Activated T-cell treated with anti-CD3 and anti-CD28 coated beads, Interleukin-2, amount 50 U/mL, for 48 hours (primary cell): ENCODE measurements at places on chromosomes 3 and 15.

- DNase-seq = no peak
Measured at GRCh38 chr15:58538225-58538727, 106.5 kb downstream of the LIPC start.

GRCh38 chr3:32296251-32297204 lies 58.0 kb downstream of the CMTM8 start:
- DNase-seq = peak; percentile 68

DNA sequence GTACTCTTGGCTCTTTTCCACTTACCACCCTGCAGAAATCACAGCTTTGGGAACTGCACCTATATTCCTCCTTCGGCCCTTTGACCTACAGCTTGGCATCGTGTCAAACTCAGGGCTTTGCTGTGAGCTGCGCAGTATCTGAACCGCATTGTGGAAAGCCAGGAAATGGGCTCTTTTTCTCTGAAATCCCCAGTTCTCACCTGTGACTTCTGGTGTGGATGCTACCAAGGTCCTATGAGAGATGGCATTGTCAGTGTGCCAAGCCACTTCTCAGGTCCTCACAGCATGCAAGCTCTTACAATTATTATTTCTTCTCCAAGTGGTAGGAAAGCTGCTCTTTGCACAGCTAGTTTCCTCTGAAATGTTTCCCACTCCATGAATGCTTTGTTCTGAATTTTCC lies 450.6 kb upstream of the TBL1XR1 start:
- no peak for DNase-seq

- no peak for DNase-seq
Measured at GRCh38 chr15:40918799-40919392, 10.2 kb upstream of the DLL4 start.

GRCh38 chr15:55873024-55873720 lies 120.2 kb downstream of the NEDD4 start:
- no peak for DNase-seq

DNA sequence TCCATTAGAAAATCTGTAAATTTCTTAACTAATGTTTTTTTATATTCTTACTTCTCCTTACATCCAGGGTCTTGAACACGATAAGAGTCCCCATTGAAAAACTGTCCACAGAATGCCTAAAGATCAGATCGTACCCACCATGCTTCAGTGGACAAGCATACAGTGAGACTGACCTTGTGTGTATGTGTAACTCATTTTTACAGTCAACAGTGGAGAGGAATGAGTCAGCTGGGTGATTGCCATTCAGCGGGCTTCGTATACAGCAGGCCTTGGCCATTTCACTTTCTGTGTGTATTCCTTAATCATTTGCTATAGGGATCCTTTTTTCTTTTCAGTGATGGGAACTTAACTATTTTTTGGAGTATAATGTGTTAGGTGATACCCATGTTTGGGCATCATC lies 10.6 kb downstream of the PARP14 start:
- DNase-seq = no peak

GRCh38 chr3:12586403-12586802 lies 29.5 kb downstream of the MKRN2 start:
- no peak for DNase-seq

DNA sequence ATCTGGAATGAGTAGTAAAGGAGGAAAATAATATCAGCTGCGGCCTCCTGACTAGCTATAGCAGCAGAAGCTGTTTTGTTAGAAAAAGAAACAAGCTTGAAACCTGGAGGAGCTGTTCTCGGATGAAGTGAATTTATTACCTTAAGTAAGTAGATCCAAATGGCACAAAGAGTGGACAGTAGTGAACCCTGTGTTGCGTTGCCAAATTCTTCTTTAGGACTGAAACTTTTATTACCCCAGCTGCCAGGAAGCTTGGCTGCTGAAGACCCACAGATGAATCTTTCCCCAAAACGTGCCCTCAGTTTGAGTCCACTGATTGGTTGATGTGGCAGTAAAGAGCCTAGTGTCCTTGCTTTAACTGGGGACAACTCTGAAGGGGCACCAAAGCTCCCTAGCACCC lies 366.8 kb upstream of the GBE1 start:
- DNase-seq = no peak

DNA sequence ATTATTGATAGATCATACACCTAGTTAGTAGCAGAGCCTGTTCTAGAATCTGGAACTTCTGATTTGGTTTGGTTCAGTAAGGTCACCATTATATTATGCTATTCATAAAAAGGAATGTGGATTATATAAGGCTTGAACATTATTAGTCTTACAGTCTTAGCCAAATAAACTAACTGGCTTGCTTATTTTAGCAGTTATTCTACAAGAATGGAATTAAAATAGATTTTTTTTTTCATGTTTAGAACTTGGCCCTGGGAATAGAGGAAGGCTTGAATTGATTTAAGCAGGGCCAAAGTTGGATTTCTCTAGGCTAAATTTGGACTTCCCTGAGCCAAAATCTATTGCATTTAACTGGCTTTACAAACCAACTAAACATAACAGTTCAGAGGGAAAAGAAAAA lies 24.4 kb downstream of the DTWD1 start:
- no peak for DNase-seq

GRCh38 chr3:49785565-49786356 lies 581 bp downstream of the IP6K1 start:
- DNase-seq = no peak

DNA sequence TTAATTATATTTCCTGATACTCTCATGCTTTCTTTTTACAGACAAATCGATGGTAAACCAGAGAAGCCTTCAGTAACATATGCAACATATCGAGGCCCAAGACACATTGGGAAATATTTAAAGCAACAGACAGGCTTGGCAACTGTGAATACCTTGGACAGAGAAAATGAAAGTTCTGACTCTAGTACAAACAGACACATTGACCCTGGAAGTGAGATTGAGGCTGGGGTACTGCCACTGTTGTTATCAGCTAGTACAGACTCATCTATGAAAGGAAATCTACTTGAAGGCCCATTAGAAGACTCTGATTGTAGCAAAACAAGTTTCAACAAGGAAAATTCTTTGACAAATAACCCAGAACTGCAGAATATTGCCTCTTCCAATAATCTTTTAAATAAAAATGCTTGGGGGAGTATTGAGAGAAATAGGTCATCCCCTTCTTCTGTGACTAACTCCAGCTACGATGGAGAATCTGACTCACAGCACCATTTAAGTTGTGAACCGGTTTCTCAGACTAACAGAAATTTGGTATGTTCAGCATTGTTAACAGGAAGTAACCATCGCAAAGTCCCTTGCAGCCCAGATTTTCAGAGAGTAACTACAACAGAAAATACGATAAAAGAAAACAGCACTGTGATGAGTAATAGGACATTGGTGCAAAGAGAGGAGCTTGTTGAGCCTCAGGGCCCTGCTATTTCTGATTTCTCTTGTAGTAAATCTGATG lies 50.2 kb downstream of the CRYBG3 start:
- DNase-seq = peak; percentile 28

- no peak for DNase-seq
Measured at GRCh38 chr3:32360493-32360827, 31.2 kb upstream of the CMTM7 start.

- DNase-seq = no peak
Measured at GRCh38 chr3:76561494-76562236, 478.2 kb upstream of the ROBO2 start.

- DNase-seq = no peak
Measured at GRCh38 chr3:194001-194400, 2.6 kb upstream of the CHL1 start.

DNA sequence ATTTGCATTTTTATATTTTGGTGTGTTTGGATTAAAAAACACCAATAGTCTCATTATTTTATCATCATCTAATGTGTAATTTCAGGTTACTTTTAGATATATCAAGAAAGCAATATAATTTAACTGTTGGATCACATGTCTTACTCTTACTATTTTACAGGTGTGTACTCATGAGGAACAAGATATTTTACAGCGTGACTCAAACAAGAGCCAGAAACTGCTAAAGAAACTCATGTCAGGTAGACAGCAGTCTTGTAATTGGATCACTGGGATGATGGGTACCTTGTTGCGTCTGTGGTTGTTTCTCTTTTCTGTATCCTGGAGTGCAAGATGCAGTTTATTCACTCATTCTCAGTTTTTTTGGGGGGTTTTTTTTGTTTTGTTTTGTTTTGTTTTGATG lies 12.9 kb downstream of the TRIP4 start:
- DNase-seq = no peak

- DNase-seq = no peak
Measured at GRCh38 chr3:85313380-85313779, 354.6 kb downstream of the CADM2 start.

GRCh38 chr15:35907511-35907910 lies 361.5 kb upstream of the DPH6 start:
- no peak for DNase-seq

DNA sequence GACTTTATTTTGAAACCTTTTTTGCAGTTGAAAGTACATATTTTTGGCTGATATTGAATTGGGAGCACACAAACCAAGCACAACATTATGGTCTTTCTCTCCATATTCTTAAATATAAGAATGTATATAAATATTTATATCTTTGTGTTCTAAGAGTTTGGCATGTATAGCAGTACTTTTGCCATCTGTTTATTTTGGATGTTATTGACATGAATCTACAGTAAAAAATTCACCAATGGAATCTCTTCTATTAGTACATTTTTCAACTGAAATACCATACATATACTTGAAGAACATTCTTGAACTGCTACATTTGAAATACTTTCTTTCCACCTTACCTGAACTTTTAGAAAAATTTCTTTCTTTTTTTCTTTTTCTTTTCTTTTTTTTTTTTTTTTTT lies 109.2 kb upstream of the STRIT1 start:
- no peak for DNase-seq

DNA sequence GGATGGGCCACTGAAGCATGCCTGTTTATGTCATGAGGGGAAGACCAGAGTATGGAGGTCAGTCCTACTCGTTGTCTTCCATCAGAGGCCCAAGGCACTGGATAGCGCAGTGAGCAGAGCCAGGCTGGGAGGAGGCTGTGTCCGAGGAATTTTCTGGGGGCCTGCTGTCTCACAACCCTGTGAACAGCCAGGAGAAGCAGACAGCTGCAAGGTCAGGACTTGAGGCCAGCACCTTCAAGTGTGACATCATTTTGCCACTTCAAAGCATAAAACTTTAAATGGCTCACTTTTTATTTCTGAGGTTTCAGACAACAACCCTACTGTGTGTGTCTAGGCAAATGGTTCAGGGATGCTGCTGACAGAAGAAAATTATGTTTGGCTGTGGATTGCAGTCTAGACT lies 47.2 kb downstream of the TMED3 start:
- DNase-seq = no peak

- DNase-seq = no peak
Measured at GRCh38 chr3:126291537-126291936, 65.7 kb downstream of the KLF15 start.

DNA sequence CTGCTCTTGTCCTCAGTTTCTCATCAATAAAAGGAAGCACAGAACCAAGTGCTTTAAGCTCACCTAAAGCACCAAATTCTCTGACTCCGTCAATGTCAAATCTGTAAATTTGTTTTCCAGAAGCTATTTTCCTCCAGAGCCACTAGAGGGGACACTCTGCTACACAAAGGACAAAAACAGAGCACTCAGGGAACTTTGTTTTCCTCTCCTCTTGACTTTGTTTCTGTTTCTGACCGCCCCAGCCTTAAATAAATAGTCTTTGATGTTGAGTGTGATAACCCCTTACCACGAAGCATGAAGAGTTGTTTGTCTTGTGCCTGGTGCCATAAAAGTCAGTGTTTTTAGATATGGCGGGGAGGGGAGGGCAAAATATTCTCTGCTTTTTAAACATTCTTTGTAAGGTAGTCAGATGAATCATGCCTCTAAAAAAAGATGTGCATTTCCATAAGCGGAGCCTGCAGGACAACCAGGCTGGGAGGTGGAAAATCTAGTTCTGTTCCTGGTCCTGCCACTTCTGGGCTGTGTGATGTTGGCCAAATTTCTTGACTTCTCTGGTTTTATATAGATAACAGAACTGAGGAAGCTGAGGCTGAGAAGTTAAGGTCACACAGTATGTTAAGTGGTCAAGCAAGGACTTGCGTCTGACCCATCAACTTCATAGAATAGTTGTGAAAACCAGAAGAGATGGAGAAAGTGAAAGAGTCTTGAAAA lies 7.3 kb upstream of the ZBTB38 start:
- DNase-seq = no peak

GRCh38 chr3:70646635-70647034 lies 334.2 kb upstream of the MDFIC2 start:
- DNase-seq = no peak

- no peak for DNase-seq
Measured at GRCh38 chr3:151003029-151003767, 30.7 kb upstream of the CLRN1 start.

GRCh38 chr3:128906031-128906803 lies 26.8 kb downstream of the ACAD9 start:
- DNase-seq = no peak

GRCh38 chr3:64295594-64295993 lies 70.3 kb upstream of the PRICKLE2 start:
- DNase-seq = no peak

GRCh38 chr3:180409170-180409569 lies 192.8 kb upstream of the TTC14 start:
- no peak for DNase-seq

DNA sequence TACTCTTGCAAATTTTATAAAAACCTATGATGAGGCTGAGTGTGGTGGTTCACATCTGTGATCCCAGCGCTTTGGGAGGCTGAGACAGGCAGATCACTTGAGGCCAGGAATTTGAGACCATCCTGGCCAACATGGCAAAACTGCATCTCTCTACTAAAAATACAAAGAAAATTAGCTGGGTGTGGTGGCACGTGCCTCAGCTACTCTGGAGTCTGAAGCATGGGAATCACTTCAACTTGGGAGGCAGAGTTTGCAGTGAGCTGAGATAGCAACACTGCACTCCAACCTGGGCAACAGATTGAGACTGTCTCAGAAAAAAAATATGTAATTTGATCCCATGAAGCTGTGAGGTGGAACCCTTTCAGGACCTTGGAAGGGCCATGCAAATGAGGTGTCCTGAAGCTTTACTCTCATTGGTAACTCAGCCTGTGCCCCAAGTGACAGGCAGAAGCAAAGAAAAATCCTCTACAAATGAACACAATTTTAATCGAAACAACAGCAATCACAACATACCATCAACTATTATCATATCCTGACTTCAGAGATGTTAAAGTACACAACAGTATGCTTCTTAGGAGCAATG lies 84.6 kb upstream of the CDV3 start:
- DNase-seq = no peak
